Stimulated activated CD4-positive, alpha-beta T cell treated with anti-CD3 and anti-CD28 coated beads, Interleukin-12 subunit alpha, Interleukin-12 subunit beta, amount 100 ng/mL, for 24 hours (primary cell): ENCODE measurements at places on chromosomes 7 and 10.

- DNase-seq: no peak
These were observed 614.1 kb upstream of the FZD8 start for GRCh38 chr10:36256166-36256565.

DNA sequence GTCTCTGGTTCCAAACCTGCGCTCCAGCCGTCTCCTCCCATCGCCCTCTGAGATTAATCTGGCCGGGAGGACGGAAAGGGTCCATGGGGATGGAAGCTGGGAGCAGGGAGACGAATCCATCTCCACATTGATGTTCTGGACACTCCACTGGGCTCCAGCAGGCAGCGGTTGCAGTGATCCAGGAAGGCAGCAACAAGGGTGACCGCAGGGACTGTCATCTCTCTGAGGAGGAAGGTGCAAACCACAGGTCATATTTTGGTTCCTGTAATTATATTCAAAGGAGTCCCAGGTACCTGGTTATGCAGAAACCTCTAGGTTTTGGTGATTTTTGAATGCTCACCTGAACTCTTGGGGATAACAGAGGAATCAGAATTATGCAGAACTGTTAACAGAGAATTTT is 54.8 kb downstream of the EVX1 start:
- no peak for DNase-seq

DNA sequence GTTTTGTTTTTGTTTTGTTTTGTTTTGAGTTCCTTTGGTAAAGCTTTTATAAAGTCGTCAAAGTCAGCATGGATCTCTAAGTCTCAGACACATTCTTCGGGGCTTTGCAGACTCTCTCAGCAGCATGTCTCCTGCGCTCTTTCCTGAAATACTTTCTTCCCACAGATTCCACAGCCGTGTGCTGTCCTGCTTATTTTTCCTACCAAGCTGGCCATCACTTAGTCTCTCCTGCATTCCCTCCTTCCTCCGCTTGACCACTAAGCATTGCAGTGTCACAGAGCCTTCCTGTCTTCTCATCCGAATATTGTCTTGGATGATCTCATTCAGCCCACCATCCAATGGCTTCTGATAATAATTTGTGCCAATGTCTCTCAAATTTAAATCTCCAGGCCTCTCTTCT is 434.3 kb upstream of the C7orf33 start:
- DNase-seq: no peak

- no peak for DNase-seq
These were observed 2.2 kb upstream of the GRIFIN start for GRCh38 chr7:2478399-2478785.

- no peak for DNase-seq
These were observed 22.6 kb upstream of the AKR1C3 start for GRCh38 chr10:5071411-5072198.

DNA sequence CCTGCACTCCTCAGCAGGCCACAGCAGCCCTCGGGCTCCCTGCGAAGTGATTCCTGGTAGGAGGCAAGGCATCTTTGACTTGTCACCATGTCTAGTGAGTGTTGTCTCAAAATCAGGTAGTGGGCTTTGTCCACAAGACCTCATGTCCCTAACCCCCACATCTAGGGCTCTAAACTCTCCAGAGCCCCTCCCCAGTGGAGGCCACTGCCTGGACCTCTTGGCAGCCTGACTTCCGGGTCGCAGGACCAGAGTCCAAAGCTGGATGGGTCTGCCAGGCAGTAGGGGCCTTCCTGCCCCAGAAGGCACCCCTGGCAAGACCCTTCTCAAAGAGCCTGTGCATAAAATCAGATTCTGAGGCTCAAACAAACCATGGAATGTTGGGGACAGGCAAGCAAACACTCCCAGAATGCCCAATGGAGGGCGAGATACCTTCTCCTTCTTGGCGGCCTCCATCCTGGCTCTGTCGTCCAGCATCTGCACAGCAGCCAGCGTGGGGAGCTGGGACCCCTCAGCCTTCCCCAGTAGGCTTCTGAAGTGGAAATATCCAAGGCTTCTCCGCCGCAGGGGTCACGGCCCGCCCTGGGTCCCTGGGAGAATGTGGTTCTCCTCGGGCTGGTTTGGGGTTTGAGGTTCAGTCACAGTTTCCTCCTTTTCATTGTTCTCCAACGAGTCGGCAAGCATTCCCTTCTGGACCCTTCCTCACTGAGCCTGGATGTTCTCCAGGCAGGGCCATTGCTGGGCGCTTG is 586 bp downstream of the GCK start:
- no peak for DNase-seq

GRCh38 chr7:92137557-92137956 is 3.3 kb upstream of the CYP51A1 start:
- DNase-seq: no peak

- no peak for DNase-seq
These were observed 214.9 kb downstream of the JAZF1 start for GRCh38 chr7:27965650-27966049.

DNA sequence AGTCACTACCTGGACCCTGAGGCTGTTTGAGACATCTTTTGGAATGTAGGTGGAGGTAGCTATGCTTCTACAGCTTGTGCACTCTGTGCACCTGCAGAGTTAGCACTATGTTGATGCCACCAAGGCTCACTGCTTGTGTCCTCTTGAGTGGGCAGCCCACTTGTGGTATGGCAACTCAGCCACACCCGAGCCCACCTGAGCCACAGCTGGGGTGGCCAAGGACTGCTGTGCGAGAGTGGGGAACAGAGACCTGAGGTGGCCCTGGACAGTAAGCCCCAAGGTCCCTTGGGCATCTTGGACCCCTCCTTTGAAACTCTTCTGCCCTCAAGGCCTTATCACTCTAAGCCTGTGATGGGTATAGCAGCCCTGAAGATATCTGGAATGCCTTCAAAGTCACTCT is 25.7 kb downstream of the MYO1G start:
- no peak for DNase-seq

DNA sequence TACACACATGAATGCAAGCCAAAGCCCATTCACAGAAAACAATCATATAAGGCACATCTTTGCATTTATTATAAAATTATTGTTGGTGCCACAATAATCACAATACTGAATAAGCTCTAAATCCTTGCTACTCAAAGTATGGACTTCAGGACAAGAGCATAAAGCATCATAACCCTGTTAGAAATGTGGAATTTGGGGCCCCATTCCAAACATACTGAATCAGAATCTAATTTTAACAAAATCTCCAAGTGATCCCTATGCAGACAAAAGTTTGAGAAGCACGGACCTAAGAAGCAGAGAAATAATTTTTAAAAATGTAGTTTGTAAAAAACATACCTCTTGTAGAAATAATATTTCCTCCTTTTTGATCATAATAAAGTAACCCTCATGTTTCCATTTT is 199.2 kb downstream of the IMMP2L start:
- no peak for DNase-seq

GRCh38 chr10:34198953-34199352 is 616.1 kb downstream of the PARD3 start:
- DNase-seq: no peak

GRCh38 chr7:34747867-34748727 is 90.1 kb downstream of the NPSR1 start:
- DNase-seq: no peak

- DNase-seq: no peak
These were observed 136.1 kb downstream of the AKR1D1 start for GRCh38 chr7:138212314-138212713.

DNA sequence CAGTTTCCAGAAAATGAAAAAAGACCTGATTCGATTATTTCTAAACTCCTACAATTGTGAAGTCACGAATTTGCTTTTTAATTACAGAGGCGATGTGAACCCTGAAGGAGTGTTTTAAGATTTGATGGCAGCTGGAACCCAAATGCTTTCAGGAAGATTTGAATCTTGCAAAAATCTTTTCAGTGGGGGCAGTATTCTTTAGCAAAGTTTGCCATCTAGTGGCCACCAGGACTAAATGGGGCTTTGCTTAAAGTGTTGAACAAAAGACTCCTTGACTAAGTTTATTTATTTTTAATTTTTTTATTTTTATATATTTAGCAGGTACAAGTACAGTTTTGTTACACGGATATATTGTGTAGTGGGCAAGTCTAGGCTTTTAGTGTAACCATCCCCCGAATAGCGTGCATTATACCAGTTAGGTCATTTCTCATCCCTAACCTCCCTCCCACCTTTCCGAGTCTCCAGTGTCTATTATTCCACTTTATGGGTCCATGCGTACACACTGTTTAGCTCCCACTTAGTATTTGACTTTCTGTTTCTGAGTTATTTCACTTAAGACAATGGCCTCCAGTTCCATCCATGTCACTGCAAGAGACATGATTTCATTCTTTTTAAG is 98.8 kb downstream of the CACNB2 start:
- no peak for DNase-seq
